Adrenal gland (tissue), 19 donors: ENCODE measurements at places on chromosomes 2 and 18. TPM values are rescaled to one million over a fixed set of nuclear protein-coding genes. Genes with fewer than 3 reads are reported as not detected.

Gene LOXHD1
- total RNA-seq, result not detected

Gene SERPINB4
- total RNA-seq, result not detected

GRCh38 chr2:240426845-240427721 lies 8.4 kb upstream of the GPC1 start:
- no peak for DNase-seq

- peak; percentile 51 for DNase-seq
Measured at GRCh38 chr2:196293751-196294515, 122.6 kb upstream of the STK17B start.

Gene IL36A
- total RNA-seq, result not detected

Gene ACVR1C
- not detected for total RNA-seq

GRCh38 chr2:230658877-230659652 lies 53.6 kb upstream of the CAB39 start:
- no peak for DNase-seq

Gene RTP5
- not detected for total RNA-seq

- peak; percentile 79 for DNase-seq
Measured at GRCh38 chr18:48534364-48534763, 4.5 kb upstream of the CTIF start.

Gene CD8B2
- not detected for total RNA-seq

GRCh38 chr2:8197101-8197500 lies 484.8 kb upstream of the ID2 start:
- DNase-seq, result no peak

Gene CDH7
- not detected for total RNA-seq

Gene RAB27B
- not detected for total RNA-seq

GRCh38 chr2:195493416-195493815 lies 163.6 kb upstream of the SLC39A10 start:
- DNase-seq, result no peak

GRCh38 chr18:2855560-2856350 lies 8.9 kb downstream of the EMILIN2 start:
- DNase-seq, result no peak
